ENCODE measurements at places on chromosomes 3 and 15.

GRCh38 chr3:46324036-46324435, 29.9 kb upstream of the CCR2 start:
- DNase-seq, result no peak

DNA sequence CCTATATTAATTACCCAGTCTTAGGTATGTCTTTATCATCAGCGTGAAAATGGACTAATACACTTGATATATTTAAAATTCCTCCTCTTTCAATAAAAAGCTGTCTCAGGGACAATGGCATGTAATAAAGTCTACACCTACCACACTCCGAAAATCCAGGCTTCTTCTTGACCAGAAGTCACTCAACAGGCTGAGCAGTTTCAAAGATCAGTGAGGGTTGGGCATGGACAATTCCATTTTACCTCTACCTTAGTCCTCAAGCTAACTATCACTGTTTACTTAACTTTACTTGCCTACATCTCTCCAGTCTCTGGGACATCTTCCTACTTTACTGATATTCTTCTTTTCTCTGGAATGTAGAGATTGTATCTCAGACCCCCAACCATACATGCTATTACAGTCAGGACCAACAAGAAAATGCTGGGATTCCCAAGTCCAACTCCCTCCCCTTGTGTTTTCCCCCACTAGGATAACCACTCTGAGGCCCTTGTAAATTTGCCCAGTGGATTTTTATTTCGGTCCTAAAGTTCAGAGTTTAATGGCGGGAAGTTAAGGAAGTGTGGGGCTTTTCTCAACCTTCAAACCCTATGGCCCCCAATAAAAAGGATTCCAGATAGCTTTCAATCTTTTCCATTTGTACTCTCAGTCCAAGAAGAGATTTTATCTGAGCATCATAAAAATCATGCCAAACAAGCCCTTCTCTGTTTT, 137.1 kb upstream of the TSC22D2 start:
- DNase-seq, result no peak

DNA sequence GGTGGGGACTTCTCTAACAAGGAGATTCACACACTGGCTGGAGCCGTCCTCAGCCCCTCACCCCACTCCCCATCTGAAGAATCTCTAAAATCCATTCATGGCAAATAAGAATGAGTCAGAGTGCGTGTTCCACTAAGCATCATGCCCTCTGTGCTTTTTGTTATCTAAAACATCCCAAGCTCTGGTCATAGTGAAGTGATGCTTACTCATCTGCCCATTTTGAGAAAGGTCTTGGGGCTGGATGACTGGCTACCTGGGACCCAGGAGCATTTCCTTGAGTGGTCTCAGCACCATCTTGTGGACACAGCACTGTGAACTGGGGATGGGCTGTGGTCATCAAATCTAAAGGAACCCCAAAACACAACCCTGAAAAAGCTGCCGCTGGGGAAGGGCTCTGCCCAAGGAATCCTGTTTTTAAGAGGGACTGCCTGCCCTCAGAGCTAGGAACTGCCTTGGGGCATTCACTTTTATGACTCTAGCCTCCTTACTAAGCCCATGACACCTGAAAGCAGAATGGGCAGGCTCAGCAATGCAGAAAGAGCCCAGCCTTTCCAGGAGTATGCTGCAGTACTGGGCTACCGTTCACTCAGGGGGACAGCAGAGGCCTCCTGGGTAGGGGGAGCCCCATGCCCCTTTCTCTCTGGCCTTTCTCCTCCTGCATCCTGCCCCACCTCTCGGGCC, 53.5 kb downstream of the ZBTB38 start:
- DNase-seq, result no peak

- no peak for DNase-seq
Measured at GRCh38 chr15:48579945-48580671, 65.4 kb downstream of the FBN1 start.

GRCh38 chr15:78906316-78906620, 33.6 kb downstream of the MORF4L1 start:
- no peak for DNase-seq

GRCh38 chr3:126621171-126621570, 33.8 kb downstream of the TXNRD3 start:
- DNase-seq, result peak; percentile 68

DNA sequence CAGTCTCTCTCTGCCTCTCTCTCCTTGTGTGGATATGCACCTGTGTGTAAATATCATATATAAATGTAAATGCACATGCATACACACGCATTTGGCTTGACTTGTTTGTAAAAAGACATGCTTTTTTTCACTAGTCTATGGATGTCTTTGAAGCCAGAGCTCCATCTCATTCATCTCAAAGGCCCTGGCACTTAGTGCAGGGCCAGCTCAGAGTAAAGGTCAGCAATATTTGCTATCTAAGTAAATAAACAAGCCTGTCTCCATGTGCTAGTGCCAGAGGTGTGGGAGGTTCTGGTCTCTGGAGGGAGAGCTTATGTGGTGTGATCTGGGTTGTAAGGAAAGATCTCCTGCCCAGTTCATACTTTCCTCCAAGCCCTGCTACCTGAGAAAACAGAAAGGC, 5.6 kb downstream of the CLSTN2 start:
- DNase-seq, result no peak

DNA sequence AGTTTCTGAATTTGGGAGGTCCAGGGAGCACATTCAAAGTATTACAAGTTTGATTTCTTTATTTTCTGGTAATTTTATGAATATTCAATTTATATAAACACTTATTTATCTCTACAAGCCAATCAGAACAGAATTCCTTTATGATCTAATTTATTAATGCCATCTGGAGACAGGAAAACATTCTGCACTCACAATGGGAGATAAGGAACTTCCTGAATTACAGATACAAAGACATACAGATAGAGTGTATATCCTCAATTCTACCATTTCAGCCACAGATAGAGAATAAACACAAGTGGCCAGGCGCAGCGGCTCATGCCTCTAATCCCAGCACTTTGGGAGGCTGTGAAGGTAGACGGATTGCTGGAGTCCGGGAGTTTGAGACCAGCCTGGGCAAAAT, 86.0 kb downstream of the IQCH start:
- DNase-seq, result no peak

GRCh38 chr3:31166249-31166885, 271.9 kb upstream of the GADL1 start:
- no peak for DNase-seq

- DNase-seq, result no peak
Measured at GRCh38 chr3:24272875-24273274, 221.8 kb downstream of the THRB start.

GRCh38 chr3:159174715-159175692, 373.1 kb downstream of the MFSD1 start:
- DNase-seq, result no peak

DNA sequence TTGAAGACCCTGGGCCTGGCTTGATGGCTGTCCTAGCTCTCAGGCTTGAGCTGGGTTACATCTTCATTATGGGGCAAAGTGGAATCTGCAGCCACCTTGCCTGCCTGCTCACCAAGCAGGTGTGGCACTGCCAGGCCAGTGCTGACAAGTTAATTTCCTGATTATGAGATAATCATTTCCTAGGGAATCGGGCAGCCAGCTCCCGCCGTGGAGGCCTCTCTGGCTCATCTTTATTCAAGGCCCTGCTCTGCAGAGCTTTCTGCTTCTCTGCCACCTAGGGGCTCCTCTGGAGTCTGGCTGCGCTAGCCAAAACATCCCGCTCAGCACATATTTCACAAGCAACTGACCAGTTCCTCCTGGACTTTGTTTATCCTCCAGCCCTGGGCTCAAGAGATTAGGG, 9.9 kb downstream of the LOXL1 start:
- no peak for DNase-seq

Measured in psoas muscle (tissue), 8 donors.